Stimulated activated CD8-positive, alpha-beta memory T cell treated with anti-CD3 and anti-CD28 coated beads, Interleukin-15, amount 100 ng/mL, for 24 hours (primary cell): ENCODE measurements at places on chromosomes 11 and 22.

- DNase-seq = no peak
Observed at GRCh38 chr11:116657842-116658825, 114.7 kb downstream of the BUD13 start.

GRCh38 chr11:11268706-11269105 lies 84.3 kb downstream of the CSNK2A3 start:
- no peak for DNase-seq

DNA sequence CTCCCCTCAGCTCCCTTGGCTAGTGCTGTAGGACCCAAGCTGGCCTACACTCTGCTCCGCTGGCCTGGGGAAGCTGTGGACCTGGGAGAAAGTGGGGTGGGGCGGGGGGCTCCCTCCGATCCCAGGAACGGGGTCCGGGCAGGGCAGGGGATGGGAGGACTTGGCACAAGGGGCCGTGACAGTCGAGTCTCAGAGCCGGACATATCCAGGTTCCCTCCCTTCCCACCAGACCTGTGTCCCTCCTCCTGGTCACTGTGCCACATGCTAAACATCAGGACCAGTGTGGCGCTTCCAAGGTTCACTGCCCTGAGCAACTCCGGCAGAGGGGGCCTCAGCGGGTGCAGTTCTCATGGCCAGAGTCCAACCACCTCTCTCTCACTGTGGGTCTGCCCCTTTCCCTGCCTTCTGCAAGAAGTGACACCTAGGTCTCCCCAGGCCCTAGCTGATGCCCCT lies 2.0 kb downstream of the DUSP8 start:
- no peak for DNase-seq

DNA sequence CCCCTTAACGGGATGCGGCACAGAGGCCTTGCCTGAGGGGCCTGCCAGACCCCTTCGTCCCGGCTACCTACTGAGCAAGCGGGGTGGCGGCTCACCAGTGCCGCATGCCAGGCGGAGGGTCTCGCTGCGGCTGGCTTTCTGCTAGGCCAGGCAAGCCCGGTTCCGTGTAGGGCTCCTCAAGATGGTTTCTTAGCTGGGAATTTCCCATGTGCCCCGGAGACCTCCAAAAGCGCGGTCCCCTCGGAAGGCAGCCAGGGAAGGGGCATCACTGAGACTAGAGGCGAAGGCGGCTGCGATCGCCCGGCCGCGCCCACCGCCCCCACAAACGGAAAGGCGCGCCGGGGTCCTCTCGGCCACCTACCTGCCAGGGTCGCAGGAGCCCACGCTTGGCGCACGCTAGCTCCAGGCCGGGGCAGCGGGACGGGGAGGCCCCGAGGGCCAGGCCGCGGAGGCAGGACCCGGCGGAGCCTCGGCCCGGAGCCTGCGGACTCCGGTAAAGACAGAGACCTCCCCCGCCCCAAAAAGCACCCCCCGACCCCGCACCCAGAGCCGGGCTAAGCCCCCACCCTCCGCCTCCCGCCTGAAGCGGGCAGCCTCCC lies 23.8 kb downstream of the MICAL3 start:
- DNase-seq = no peak
